Naive thymus-derived CD4-positive, alpha-beta T cell (primary cell): ENCODE measurements at places on chromosomes 4 and X. TPM values are rescaled to one million over a fixed set of nuclear protein-coding genes. Genes with fewer than 3 reads are reported as not detected.

TEX13D gene
- total RNA-seq = not detected

GATA1 gene
- not detected for total RNA-seq

FGF5 gene
- not detected for total RNA-seq

GSX2 gene
- not detected in 2 replicates for total RNA-seq

PSAPL1 gene
- total RNA-seq = not detected

CLGN gene
- not detected for total RNA-seq

TCEAL9 gene
- total RNA-seq = 1.0 TPM

LINC00632 gene
- 2.1 TPM for total RNA-seq
